Esophagus mucosa (tissue), 1 donor: ENCODE measurements at places on chromosomes 12 and 14.

DNA sequence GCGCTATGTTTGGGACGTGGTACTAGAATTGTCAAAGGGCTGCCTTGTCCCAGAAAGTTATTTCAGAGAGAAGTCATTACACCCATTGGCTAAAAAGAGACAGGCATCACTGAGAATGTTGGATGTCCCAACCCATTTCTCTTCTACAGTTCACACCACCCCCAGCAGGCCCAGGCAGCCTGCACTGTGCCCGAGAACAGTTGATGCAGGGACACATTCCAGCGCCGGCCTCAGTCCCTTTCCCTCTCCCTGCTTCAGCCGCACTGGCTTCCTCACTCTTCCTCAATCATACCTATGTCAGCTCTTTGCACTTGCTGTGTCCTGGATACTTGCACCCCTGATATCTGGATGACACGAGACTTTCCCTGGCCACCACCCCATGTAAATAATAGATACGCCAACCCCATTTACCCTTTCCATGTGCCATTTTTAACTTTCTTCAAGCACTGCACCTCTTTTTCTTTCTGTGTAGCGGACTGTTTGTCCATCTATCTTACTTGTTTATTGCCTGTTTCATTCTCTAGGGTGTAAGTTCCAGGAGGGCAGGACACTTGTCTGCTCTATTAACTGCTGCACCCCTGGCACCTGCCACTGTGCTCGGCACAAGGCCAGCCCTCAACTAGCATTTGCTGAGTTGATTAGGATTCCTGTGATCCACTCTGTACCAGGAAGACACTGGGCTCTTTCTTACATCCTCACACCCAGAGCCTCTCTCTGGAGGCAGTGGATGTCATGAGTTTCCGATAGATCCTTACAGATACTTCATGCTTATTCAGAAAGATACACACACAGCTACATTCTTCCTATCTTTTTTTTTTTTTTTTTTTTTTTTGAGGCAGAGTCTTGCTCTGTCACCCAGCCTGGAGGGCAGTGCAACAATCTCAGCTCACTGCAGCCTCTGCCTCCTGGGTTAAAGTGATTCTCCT lies 76.6 kb upstream of the CEP83 start:
- no peak for ATAC-seq

DNA sequence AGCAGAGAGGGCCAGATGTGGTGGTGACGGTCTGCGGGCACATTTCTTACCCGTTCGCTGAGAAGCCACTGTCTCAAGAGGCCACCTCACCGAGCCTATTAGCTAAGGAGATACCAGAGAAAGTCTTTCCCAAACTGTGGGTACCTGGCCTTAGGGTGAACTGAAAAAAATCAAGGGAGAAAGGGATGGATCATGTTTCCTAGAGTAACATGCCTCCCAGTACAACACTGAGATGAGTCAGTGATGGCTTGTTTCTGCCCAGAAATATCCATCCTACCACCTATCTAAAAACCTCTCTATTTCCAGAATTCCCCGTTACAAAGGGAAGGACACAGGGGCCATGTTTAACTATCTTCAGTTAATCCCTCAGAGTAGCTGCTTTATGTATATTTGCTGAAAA lies 83.7 kb downstream of the LMNTD1 start:
- ATAC-seq: no peak

GRCh38 chr14:96461950-96462798 lies 40.0 kb upstream of the PAPOLA start:
- no peak for ATAC-seq

DNA sequence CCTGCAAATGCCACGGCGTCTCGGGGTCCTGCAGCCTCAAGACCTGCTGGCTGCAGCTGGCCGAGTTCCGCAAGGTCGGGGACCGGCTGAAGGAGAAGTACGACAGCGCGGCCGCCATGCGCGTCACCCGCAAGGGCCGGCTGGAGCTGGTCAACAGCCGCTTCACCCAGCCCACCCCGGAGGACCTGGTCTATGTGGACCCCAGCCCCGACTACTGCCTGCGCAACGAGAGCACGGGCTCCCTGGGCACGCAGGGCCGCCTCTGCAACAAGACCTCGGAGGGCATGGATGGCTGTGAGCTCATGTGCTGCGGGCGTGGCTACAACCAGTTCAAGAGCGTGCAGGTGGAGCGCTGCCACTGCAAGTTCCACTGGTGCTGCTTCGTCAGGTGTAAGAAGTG lies 16.8 kb downstream of the WNT5B start:
- ATAC-seq: peak; percentile 14

- no peak for ATAC-seq
Measured at GRCh38 chr12:82057770-82058169, 298.6 kb upstream of the PPFIA2 start.

- ATAC-seq: peak; percentile 18
Measured at GRCh38 chr14:69153152-69153872, 393 bp upstream of the DCAF5 start.

- peak; percentile 28 for ATAC-seq
Measured at GRCh38 chr14:55553791-55554190, 26.2 kb upstream of the KTN1 start.
